Left colon (tissue), 2 donors: ENCODE measurements at places on chromosomes 13 and 19. TPM values are rescaled to one million over a fixed set of nuclear protein-coding genes. Genes with fewer than 3 reads are reported as not detected.

DNA sequence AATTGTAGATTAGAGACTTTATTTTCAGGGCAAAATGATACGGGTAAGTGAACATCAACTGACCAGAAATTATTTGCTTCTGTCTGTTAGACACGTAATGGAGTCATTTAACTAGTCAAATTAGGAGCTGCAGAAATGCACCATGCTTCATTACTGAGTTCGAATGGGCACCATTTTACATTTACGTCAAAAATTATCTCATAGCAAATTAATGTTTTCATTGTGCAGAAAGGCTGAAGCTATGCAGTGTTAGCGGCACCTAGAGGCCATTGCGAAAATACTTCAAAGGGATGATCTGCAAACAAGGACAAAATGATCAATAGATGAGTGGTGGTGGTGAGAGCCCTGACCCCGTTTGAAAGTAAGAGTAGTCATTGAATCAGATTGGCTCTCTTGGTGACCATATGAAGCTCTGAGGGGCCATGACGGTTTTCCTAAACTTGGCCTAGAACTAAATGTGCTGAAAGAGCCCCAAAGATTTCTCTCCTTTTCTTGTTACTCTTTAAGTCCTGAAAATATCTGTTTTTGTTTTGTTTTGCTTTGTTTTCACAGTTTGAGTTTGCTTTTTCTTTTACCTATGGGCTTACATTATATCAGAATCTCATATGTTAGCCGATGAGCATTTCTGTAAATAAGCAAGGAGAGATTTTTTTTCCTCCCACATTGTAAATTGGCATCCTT, 277.9 kb downstream of the ZNF536 start:
- DNase-seq: peak; percentile 17

GRCh38 chr13:40175639-40176038, 490.8 kb downstream of the FOXO1 start:
- no peak for DNase-seq

- no peak for DNase-seq
Measured at GRCh38 chr13:26558987-26559386, 1.5 kb downstream of the WASF3 start.

DNA sequence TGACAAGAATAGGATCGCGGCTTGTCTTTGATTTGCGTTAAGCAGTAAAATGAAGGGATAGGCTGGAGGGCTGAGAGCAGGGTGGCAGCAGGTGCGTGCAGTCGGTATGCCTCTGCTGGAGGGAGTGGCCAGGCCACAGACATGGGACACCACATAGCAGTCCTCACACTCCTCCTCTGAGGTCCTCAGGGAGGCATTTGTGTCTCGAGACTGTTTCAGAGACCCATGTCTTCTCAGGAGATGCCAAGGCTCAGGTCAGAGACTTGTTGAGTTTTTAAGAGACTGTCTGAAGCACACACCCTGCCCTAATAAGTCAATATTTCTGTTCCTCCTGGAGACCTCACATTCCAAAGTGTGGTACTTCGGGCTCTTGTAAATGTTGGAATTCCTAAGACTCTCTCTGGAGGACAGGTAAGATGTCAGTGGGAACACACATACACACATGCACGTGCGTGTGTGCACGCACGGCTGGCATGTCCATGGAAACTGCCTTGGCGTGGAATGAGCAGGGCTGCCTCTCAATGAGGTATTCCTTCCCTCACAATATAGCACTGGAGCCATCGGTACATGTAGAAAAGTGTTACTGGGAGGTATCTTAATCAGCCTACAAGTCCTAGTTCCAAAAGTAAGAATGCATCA, 46.4 kb downstream of the COL4A2 start:
- DNase-seq: no peak

DNA sequence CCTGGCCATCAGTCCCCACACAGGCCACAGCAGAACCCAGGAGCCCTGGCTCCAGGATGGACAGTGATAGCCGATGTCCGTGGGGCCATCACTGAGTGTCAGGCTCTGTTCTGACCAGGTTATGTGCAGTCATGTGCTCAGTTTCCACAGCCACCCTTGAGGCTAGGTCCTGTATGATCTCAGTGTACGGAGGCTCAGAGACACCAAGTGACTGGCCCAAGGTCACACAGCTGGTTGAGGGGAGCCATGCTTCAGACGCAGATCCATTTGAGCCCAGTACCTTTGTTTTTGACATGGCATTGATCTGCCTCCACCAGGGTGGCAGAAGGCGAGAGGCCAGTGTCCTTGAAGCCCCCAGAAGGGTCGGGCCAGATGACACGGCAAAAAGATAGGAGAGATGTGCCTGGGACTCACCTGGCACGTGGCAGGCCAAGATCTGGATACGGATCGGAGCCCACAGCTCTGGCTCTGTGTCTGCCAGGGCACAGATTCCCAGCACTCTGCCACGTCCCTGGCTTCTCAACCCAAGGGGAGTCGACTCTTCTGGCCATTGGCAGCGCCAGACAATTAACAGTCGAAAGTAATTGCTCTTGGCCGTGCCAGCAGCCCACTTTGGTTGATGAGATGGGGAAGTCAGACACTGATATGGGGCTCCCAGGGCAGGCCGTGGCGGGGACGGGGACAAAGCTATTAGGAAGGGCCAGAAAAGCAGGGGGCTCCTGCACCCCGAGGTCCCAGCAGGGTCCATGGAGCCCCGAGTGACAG, 15.6 kb downstream of the EVI5L start:
- no peak for DNase-seq

- no peak for DNase-seq
Measured at GRCh38 chr13:23739596-23739995, 149.6 kb downstream of the MIPEP start.

- no peak for DNase-seq
Measured at GRCh38 chr13:64866331-64866730, 2363.8 kb downstream of the PCDH9 start.

DNA sequence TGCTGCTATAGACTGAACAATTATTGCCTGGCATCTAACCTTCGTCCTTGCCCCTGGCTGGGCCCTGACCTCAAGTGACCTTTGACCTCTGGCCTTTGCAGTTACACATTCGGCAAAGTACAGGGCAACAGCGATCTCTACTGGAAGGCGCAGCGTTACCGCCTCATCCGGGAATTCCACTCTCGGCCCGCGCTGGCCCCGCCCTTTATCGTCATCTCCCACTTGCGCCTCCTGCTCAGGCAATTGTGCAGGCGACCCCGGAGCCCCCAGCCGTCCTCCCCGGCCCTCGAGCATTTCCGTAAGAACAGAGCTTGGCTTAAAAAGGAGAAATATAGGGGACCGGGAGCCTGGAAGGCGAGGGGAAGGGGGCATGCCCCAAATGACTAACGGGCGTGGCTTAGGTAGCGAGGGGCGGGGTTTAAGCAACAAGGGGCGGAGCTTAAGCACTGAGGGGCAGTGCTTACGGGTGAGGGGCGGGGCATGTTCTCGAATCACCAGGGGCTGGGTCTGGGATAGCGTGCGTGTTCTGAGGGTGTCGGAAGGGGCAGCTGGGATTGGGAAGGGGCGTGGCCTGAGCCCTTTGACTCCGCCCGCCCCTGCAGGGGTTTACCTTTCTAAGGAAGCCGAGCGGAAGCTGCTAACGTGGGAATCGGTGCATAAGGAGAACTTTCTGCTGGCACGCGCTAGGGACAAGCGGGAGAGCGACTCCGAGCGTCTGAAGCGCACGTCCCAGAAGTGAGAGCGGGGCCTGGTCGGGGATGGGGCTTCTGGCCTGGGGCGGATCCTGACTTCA, 52.7 kb downstream of the TRPM4 start:
- DNase-seq: peak; percentile 38

- DNase-seq: no peak
Measured at GRCh38 chr13:35703061-35703460, 226.6 kb upstream of the MAB21L1 start.

DNA sequence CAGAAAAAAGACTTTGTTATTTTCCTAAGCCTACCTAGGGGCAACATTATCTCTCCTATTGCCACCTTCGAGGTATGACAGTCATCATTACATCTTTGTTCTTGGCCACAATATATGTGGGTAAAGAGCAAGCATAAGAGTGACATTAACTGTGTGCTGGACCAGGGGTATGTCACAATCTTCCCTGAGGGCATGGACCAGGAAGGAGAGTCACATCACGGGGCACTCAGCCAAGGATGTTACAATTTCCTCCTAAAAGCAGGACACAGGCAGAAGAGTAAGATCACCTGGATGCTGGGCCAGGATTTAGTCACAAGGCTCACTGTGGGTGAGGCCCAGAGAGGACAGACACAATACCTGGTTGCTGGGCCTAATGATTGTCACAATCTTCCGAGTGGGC, 53.0 kb upstream of the ZNF728 start:
- no peak for DNase-seq

- DNase-seq: no peak
Measured at GRCh38 chr19:44576843-44577565, 36.4 kb upstream of the IGSF23 start.

DNA sequence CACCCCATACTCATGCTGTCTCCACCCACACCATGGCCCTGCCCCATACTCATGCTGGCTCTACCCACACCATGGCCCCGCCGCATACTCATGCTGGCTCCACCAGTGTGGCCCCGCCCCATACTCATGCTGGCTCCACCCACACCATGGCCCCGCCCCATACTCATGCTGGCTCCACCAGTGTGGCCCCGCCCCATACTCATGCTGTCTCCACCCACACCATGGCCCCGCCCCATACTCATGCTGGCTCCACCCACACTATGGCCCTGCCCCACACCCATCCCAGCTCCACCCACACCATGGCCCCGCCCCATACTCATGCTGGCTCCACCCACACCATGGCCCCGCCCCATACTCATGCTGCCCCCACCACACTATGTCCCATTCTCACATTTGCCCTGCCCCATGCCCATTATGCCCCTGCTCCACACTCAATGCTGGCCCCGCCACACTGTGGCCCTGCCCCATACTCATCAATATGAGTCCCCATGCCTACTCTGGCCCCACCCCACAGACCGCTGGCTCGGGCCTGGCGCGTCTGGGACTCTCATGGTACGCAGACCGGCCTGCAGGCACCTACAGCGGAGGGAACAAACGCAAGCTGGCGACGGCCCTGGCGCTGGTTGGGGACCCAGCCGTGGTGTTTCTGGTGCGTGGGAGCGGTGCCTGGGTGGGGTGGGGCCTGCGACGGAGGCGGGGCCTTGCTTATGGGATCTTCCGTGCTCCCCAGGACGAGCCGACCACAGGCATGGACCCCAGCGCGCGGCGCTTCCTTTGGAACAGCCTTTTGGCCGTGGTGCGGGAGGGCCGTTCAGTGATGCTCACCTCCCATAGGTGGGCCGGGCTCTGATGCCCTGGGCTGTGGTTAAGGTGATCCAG, 3.7 kb upstream of the ARHGAP45 start:
- peak; percentile 38 for DNase-seq

- DNase-seq: no peak
Measured at GRCh38 chr13:36055366-36055765, 75.8 kb downstream of the DCLK1 start.

- DNase-seq: no peak
Measured at GRCh38 chr19:3105641-3106508, 11.7 kb downstream of the GNA11 start.

DNA sequence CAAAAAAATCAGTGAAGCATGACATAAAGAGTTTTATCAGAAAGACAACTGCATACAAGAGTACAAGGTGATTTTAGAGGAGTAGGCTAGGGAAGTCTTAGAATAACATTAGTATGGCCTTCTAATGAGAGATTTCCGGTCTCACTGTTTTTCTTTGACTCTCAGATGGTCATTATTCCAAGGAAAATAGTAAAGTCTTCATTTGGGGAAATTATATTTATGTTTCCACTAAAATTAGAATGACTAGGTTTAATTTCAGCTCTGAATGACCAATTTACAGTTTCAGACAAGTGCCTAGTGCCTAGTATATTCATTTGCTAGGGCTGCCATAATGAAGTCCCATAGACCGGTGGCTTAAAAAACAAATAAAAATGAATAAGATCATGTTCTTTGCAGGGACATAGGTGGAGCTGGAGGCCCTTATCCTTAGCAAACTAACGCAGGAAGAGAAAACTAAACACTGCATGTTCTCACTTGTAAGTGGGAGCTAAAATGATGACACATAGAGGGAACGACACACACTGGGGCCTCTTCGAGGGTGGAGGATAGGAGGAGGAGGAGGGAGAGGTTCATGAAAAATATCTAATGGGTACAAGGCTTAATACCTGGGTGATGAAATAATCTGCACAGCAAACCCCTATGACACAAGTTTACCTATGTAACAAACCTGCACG, 303.1 kb downstream of the PCDH9 start:
- DNase-seq: no peak

DNA sequence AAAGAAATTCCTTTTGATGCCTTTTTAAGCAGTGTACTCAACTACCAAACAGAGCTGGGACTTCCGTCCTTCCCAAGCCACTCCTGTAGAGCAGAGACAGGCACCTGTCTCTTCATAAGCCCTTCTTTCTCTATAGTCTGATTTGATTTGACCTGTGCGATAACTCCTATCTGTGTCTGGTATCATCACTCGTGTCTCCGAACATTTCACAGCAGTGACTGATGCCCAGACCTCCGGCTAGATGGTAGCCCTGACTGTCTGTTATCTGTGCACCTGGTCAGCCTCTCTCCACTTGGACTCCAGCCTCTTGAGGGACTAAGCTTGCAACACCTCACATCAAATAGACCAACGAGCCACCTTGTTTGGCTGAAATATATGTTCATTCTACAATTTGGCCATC, 316.2 kb upstream of the ZNF507 start:
- no peak for DNase-seq

DNA sequence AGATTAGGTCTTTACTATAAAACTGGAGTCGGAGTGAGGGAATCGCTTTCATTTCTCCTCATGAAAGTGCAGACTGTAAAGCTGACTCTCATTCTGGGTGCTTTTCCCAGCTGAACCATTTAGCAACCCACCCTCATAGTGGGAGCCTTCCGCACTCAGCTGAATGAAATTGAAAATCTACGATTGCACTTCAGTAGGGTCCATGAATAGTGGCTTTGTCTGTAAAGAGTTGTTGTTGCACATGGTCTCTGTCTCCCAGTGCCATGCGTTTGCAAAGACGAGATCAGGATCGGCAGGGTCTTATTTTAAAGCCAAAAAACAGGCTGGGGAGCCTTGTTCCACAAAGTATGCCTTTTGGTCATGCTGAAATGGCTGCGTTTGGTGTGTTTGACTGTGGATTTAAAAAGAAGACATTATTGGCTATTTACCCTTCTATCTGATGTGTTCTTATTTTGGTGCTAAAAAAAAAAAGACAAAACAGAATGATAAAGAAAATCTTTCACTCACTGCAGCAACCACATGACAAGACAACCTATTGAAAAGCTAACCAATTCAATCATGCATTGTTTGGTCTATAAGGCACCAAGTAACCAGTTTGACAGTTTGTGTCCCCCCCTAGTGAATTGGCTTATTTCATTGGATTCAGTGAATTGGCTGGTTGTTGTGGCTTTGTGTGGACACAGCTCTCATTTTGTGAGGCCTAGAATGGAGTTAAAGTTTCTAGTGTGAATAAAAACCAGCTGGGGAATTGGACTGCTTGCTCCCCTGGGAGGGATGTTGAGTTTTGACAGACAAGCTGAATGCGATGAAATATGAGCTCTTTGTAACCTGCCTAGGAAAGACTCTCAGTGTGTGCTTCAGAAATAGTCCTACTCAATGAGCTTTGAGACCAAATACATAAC, 65.6 kb downstream of the ARHGAP35 start:
- no peak for DNase-seq

Gene RINL
- 3.4 TPM for total RNA-seq

Gene ALG11
- total RNA-seq: 37.2 TPM

Gene TLE6
- total RNA-seq: 2.6 TPM

Gene SIGLEC10
- 4.5 TPM for total RNA-seq

Gene CLN5
- total RNA-seq: 30.4 TPM

Gene ZNF493
- total RNA-seq: 20.2 TPM
